ENCODE measurements at places on chromosomes 2 and 18. TPM values are rescaled to one million over a fixed set of nuclear protein-coding genes. Genes with fewer than 3 reads are reported as not detected.

The COLEC11 gene
- 0.25 TPM for total RNA-seq

The INHBB gene
- 4.9 TPM for total RNA-seq

The EMILIN2 gene
- 3.0 TPM for total RNA-seq

The GALNT14 gene
- total RNA-seq: 10.1 TPM

The QPCT gene
- 9.6 TPM for total RNA-seq

The MALT1 gene
- 21.6 TPM for total RNA-seq

The SCYGR5 gene
- not detected for total RNA-seq

The EIF4E2 gene
- total RNA-seq: 30.5 TPM

The ABCA12 gene
- 0.74 TPM for total RNA-seq

The UGT1A9 gene
- total RNA-seq: not detected

The CPLX4 gene
- under 0.01 TPM for total RNA-seq

The OSBPL1A gene
- 45.0 TPM for total RNA-seq

The DSG2 gene
- total RNA-seq: 3.2 TPM

The WNT10A gene
- total RNA-seq: not detected

The PLGLB2 gene
- 2.2 TPM for total RNA-seq

The ALPG gene
- not detected for total RNA-seq

The FABP1 gene
- total RNA-seq: not detected

The RAB17 gene
- not detected for total RNA-seq

The SNRPD1 gene
- total RNA-seq: 16.7 TPM

The MDH1 gene
- 141 TPM for total RNA-seq

The C2orf66 gene
- 0.25 TPM for total RNA-seq

The DBI gene
- total RNA-seq: 78.7 TPM

The OTOS gene
- not detected for total RNA-seq

The DIPK1C gene
- total RNA-seq: 5.2 TPM

The CAVIN2 gene
- total RNA-seq: 6.9 TPM

The MROH2A gene
- not detected for total RNA-seq

The MSTN gene
- 2.5 TPM for total RNA-seq

The KCNG2 gene
- total RNA-seq: 0.25 TPM

The SP140 gene
- total RNA-seq: 0.49 TPM

The DNAH6 gene
- 3.4 TPM for total RNA-seq

The MDH1B gene
- 3.4 TPM for total RNA-seq

The DOK6 gene
- total RNA-seq: 61.5 TPM

The C2orf81 gene
- 1.2 TPM for total RNA-seq

The CFAP210 gene
- 0.74 TPM for total RNA-seq

The HOXD4 gene
- not detected for total RNA-seq

The SLC9A2 gene
- 0.49 TPM for total RNA-seq

The GPR45 gene
- 1.7 TPM for total RNA-seq

The ORMDL1 gene
- 56.5 TPM for total RNA-seq

The STK11IP gene
- total RNA-seq: 10.8 TPM

The TUBA3E gene
- not detected for total RNA-seq

The MRPS5 gene
- total RNA-seq: 38.6 TPM

The SPATS2L gene
- total RNA-seq: 32.2 TPM

The EMILIN1 gene
- total RNA-seq: 3.7 TPM

The CCNYL1 gene
- 24.8 TPM for total RNA-seq

The SYT4 gene
- 535 TPM for total RNA-seq

The CABYR gene
- total RNA-seq: 13.0 TPM

The THADA gene
- total RNA-seq: 28.8 TPM

The GALNT3 gene
- total RNA-seq: 3.0 TPM

The VWC2L gene
- 3.2 TPM for total RNA-seq

The COL5A2 gene
- 21.4 TPM for total RNA-seq

The NPAS2 gene
- 6.9 TPM for total RNA-seq

The NAT8 gene
- not detected for total RNA-seq

The MAP3K19 gene
- total RNA-seq: 1.7 TPM

The HOXD9 gene
- total RNA-seq: not detected

The COLEC12 gene
- 13.8 TPM for total RNA-seq

The SAG gene
- not detected for total RNA-seq

The C2orf74 gene
- 9.1 TPM for total RNA-seq

The HMSD gene
- total RNA-seq: 0.25 TPM
